ENCODE measurements at places on chromosomes 5 and 9.

DNA sequence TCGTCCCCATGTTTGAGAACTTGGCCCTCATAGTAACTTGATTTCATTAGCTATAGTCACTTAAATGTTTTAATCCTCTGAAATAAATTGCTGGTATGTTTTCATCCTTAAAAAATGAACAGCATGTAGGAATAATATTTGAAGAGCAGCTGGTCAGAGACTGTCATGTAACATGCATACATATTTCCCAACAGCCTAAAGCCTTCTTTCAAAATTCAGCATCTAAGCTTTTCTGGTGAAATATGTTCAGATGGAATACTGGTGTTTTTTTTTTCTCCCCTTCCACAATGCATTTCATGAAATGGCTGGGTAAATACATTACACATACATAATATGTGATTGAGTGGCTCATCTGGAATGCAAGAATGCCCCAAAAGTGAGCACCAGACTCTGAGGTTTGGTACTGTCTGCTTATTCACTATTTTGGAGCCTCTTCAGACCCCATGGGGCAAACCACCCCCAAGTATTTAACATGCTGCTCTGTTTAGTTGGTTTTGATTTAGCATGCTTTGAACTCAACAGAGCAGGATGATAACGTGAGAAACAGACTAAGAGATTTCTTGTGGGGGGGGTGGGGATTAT is 94.0 kb downstream of the SMARCA2 start:
- DNase-seq, result no peak

DNA sequence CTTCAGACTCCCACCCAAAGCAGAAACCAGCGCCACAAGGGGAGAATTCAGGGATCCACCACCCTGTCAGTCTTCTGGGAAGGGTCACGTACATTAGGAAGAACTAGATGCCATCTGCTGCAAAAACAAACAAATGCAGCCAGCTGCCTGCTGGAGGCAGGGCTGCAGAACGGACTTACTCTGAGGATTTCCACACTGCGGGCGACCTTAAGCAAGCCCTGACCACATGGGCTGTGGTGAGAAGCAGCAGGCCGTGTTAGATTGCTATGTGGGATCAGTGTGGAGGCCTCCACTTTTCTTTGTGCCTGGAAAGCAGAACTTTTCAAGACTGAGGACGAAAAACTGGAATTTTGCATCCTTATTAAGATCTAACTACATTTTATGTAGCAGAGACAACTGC is 13.4 kb upstream of the LTC4S start:
- DNase-seq, result no peak

GRCh38 chr5:55899344-55899743 is 48.2 kb downstream of the IL31RA start:
- no peak for DNase-seq

DNA sequence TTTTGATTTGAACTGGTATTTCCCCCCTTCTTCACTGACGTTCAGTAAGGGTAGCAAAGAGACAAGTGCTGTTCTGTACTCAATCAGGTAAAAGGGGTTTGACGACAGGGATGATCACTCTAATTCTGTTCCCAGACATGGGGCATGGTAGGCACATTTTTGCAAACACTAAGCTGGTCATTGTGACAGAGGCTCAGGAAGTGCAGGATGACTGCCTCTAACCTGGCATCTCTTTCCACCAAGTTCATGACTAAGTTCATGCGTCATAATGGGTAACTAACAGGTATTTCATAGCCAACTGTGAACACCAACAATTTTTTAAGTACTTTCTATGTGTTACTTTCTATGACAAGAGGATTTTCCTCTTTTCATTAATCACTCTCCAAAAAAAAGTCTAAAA is 166.5 kb downstream of the MAPKAP1 start:
- DNase-seq, result no peak

GRCh38 chr9:92658176-92658575 is 11.8 kb downstream of the IPPK start:
- no peak for DNase-seq

DNA sequence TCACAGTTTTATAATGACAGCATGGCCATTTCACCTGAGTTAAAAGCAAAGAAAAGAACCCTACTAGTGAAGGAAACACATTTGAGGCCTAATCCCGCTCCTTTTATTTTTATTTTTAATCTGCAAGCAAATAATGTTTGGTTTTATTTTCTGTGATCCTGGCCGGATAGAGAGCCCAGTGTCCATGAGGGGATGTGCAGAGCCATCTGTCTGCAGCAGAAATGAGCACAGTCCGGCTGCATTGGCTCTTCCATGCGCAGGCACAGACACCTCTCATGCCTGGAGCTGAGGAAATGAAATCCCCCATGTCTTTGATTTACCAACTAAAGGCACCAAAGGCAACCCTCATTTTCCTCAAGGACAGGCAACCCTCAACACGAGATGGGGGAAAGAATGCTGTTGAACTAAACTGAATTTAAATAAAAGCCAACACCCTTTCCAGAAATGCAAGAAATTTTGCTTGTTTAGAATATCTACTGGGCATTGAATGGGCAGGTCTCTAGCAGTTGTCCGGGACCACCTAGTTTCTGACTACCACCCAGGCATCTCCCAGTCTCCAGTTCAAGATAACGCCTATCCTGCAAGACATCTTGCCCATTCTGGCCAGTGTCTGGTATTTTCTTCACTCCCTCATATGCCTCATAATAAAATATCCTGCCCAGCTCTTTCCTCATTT is 47.9 kb upstream of the SEMA6A start:
- no peak for DNase-seq

- no peak for DNase-seq
Measured at GRCh38 chr5:135881244-135881643, 14.4 kb downstream of the IL9 start.

All from stimulated activated CD8-positive, alpha-beta memory T cell treated with anti-CD3 and anti-CD28 coated beads, Interleukin-2, amount 100 ng/mL, for 48 hours (primary cell).